ENCODE measurements at places on chromosomes 1 and 21.

GRCh38 chr1:165857046-165857801 is 29.8 kb downstream of the UCK2 start:
- DNase-seq = no peak
- no peaks in the 10 kb centered on the region for H3K36me3 ChIP-seq
- H3K27ac ChIP-seq = no peak overlapping the region
- H3K4me1 ChIP-seq = no peaks in the 10 kb centered on the region

DNA sequence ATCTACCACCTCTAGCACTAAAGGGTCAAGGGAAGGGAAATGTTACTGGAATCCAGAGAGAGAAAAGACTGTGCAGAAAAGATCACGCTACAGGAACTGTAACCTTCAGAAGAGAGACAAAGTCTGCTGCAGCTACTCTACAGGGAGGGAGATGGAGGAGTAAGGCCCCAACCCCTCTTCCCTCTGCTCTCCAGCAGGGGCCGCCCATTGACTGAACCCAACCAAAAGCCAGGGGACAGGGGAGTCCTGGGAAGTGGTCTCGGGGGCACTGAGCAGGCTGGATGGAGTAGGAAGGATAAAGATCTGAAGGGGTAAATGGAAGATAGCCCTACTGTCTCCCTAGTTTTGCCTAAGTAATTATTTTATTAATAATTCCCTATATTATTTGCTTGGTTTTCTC is 72.8 kb upstream of the NR5A2 start:
- DNase-seq = no peak
- H3K4me1 ChIP-seq = no peaks in the 10 kb centered on the region
- no peak overlapping the region for H3K4me3 ChIP-seq

DNA sequence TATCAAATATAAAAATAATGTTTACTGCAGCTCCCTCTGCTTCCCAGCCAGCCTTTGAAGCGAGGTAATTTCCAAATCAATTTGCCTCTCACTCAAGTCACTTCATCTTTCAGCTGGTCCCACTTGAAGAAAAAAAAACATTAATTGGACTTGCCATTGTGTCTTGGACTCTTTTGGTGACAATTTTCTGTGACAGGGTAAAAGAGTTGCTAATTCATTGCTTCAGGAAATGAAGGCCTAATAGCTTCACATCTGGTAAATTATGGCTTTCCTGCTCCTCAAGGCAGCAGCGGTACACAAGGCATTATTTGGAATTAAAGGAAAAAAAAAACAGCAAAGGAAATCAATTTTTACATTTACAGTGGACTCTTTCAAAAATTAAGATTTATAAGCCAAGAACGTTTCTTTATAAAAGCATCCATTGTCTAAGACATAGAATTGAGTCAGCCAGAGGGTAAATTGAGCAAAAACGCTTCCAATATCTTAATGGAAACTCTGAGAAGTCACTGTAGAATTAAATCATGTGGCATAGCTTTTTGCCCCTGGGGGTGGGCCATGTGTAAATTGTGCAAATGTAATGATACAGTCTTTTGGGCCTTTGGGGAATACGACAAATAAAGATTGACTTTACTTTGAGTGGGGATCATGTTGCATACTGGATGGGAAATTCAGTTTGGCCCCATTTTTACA is 102.5 kb downstream of the LYPLAL1 start:
- H3K36me3 ChIP-seq = no peaks in the 10 kb centered on the region
- H3K4me3 ChIP-seq = no peak overlapping the region
- H3K27me3 ChIP-seq = no peaks in the 10 kb centered on the region
- H3K4me1 ChIP-seq = no peaks in the 10 kb centered on the region

- H3K4me1 ChIP-seq = no peaks in the 10 kb centered on the region
- H3K27me3 ChIP-seq = no peaks in the 10 kb centered on the region
Measured at GRCh38 chr1:211468595-211468994, 23.4 kb downstream of the RD3 start.

DNA sequence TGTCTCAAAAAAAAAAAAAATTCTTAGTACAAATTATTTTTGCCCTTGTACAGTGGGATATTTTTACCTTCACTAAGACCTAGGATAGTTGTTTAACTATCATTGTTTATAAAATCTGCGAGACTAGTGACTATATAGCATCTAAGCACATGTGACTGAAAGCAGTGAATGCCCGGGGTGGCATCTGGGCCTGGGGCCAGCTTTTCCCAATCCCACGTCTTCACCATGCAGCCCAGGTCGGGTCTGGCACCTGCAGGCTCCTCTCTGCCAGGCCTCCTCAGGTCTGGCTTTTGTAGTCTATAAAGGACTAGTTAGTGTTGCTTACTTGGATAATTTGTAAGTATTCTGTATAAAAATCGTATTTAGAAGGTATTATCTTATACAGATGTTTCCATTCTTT is 40.8 kb downstream of the CBS start:
- H3K27me3 ChIP-seq = no peaks in the 10 kb centered on the region
- no peak for DNase-seq
- no peak overlapping the region for H3K27ac ChIP-seq
- peaks cover 13% of the 10 kb centered on the region for H3K36me3 ChIP-seq

GRCh38 chr1:236795757-236796667 is 920 bp downstream of the MTR start:
- H3K27me3 ChIP-seq = no peaks in the 10 kb centered on the region
- peak overlapping the region; percentile 94 for H3K27ac ChIP-seq
- H3K4me3 ChIP-seq = peak overlapping the region; percentile 72
- peaks cover 4% of the 10 kb centered on the region for H3K36me3 ChIP-seq

DNA sequence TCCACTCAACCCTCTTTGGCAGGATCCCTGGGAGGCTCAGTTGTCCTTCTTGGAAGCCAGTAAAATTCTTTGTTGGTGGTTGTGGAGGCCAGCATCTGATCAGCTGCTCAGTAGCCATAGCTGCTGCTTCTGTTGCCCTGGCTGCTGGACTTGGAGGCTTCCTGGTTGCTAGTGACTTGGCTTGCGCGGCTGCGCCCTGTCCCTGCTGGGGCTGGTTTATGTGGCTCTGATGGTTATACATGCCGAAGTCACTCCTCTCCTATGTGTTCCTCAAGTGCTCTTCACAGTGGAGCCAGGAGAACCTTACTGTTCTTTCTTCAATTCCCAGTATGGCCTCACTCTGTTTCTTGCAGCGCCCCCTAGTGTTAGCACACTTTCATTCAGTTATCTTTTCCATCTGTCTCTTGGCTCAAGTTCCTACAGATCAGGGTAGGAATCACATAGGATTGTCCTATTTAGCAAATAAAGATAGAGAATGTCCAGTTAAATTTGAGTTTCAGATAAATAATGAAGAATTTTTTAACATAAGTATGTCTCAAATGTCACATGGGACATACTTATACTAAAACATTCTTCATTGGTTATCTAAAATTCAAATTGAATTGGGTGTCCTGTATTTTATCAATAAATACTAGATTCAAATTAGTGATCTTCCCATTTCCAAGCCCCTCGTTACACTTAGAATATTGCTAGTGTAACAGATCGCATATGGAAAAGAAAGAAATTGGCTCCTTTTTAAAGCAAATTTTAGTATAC is 176.5 kb downstream of the TGFB2 start:
- no peaks in the 10 kb centered on the region for H3K4me1 ChIP-seq
- no peaks in the 10 kb centered on the region for H3K27me3 ChIP-seq
- H3K36me3 ChIP-seq = no peaks in the 10 kb centered on the region
- H3K27ac ChIP-seq = no peak overlapping the region
- no peak overlapping the region for H3K4me3 ChIP-seq

- no peak overlapping the region for H3K4me3 ChIP-seq
- no peak overlapping the region for H3K27ac ChIP-seq
- no peaks in the 10 kb centered on the region for H3K4me1 ChIP-seq
- no peaks in the 10 kb centered on the region for H3K27me3 ChIP-seq
- no peaks in the 10 kb centered on the region for H3K36me3 ChIP-seq
Measured at GRCh38 chr1:185996211-185996610, 262.0 kb downstream of the HMCN1 start.

DNA sequence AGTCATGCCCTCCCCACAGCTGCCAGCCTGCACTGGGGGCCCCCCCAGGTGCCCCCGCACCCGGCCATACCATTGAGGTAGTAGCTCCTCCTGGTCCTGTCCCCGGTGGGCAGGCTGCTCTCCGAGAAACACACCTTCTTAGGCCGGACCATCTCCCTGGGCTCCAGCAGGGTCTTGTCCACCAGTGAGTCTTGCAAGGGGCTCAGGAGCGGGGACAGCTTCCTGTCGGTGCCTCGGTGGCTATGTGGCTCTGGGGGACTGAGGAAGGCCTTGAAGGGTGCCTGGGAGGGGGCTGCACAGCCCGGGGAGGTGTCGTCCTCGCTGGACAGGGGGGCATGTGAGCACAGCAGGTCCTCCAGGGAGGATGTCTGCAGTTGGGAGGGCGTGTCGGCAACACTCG is 12.9 kb upstream of the FTCD start:
- H3K4me3 ChIP-seq = no peak overlapping the region
- no peaks in the 10 kb centered on the region for H3K27me3 ChIP-seq
- H3K4me1 ChIP-seq = no peaks in the 10 kb centered on the region

- H3K4me1 ChIP-seq = no peaks in the 10 kb centered on the region
- DNase-seq = no peak
- H3K36me3 ChIP-seq = no peaks in the 10 kb centered on the region
- H3K27me3 ChIP-seq = no peaks in the 10 kb centered on the region
- no peak overlapping the region for H3K4me3 ChIP-seq
- no peak overlapping the region for H3K27ac ChIP-seq
Measured at GRCh38 chr1:240941701-240942370, 329.9 kb upstream of the GREM2 start.

- H3K4me3 ChIP-seq = no peak overlapping the region
- H3K4me1 ChIP-seq = no peaks in the 10 kb centered on the region
- no peaks in the 10 kb centered on the region for H3K27me3 ChIP-seq
- H3K36me3 ChIP-seq = no peaks in the 10 kb centered on the region
- no peak overlapping the region for H3K27ac ChIP-seq
Measured at GRCh38 chr1:169466259-169467230, 19.2 kb downstream of the SLC19A2 start.

DNA sequence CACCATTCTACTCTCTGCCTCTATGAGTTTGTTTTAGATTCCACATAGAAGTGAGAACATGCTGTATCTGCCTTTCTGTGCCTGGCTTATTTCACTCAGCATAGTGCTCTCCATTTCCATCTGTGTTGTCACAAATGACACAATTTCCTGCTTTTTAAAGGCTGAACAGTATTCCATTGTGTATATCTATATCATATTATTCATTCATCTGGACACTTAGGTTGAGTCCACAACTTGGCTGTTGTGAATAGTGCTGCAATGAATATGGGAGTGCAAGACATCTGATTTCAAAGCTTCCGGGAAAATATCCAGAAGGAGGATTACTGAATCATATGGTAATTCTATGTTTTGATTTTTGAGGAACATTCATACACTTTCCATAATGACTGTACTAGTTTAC is 20.1 kb upstream of the DONSON start:
- DNase-seq = no peak
- H3K4me1 ChIP-seq = no peaks in the 10 kb centered on the region
- no peak overlapping the region for H3K27ac ChIP-seq
- peaks cover 18% of the 10 kb centered on the region for H3K36me3 ChIP-seq

GRCh38 chr1:113855630-113856400 is 15.7 kb downstream of the PTPN22 start:
- H3K27me3 ChIP-seq = no peaks in the 10 kb centered on the region
- no peak overlapping the region for H3K27ac ChIP-seq
- H3K4me1 ChIP-seq = no peaks in the 10 kb centered on the region

DNA sequence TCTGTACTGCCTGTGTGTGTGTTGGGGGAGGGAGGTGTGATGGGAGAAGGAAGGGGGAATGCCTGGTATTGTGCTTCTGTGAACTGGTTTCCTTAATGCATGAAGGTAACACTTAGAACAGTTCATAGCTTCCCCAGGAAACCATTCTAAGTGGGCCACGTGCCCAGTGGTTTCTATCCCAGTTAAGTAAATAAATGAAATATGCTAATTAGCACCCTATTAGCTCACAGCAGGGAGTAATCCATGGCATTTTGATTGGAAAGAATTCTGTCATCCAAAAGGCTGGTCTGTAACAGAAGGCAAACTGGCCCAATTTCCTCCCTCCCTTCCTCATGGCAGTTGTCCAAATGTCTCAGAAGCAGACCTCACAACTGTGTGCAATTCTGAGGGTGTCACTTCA is 199.3 kb downstream of the TTLL7 start:
- no peak overlapping the region for H3K27ac ChIP-seq
- no peaks in the 10 kb centered on the region for H3K27me3 ChIP-seq
- DNase-seq = no peak
- no peak overlapping the region for H3K4me3 ChIP-seq

GRCh38 chr1:37919277-37919676 is 27.6 kb downstream of the INPP5B start:
- DNase-seq = no peak
- no peaks in the 10 kb centered on the region for H3K36me3 ChIP-seq
- H3K4me1 ChIP-seq = peaks cover 2% of the 10 kb centered on the region
- H3K27me3 ChIP-seq = no peaks in the 10 kb centered on the region

DNA sequence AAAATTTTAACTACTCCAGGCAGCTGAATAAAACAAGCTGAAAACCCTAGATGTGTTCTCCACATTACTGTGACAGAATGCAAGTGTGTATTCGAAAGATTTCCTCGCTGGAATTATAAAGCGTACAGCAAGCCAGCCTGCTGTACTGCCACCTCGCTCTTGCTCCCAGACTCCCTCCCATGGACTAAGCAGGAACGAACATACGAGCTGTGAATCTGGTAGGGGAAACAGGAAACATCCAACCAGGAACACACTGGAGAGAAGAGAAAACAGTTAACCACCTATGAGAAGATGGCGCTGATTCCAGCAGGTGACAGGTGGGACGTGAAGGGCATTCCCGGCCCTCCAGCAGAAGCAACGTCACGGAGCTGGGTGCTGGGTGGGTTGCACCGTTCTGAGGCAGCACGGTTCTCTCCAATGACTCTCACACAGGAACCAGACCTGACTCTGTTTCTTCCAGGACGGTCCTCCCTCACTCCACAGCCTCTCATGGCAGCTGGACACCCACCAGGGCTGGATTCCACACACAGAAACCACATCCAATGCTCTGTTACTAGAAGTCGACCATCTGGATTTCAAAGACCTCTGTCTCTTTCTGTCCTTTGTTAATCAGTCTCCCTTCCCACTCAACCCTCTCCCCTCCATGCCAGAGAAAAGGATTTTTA is 219.2 kb downstream of the RERE start:
- no peaks in the 10 kb centered on the region for H3K36me3 ChIP-seq
- no peak overlapping the region for H3K27ac ChIP-seq
- no peaks in the 10 kb centered on the region for H3K27me3 ChIP-seq
- no peak overlapping the region for H3K4me3 ChIP-seq
- no peak for DNase-seq
- H3K4me1 ChIP-seq = no peaks in the 10 kb centered on the region

DNA sequence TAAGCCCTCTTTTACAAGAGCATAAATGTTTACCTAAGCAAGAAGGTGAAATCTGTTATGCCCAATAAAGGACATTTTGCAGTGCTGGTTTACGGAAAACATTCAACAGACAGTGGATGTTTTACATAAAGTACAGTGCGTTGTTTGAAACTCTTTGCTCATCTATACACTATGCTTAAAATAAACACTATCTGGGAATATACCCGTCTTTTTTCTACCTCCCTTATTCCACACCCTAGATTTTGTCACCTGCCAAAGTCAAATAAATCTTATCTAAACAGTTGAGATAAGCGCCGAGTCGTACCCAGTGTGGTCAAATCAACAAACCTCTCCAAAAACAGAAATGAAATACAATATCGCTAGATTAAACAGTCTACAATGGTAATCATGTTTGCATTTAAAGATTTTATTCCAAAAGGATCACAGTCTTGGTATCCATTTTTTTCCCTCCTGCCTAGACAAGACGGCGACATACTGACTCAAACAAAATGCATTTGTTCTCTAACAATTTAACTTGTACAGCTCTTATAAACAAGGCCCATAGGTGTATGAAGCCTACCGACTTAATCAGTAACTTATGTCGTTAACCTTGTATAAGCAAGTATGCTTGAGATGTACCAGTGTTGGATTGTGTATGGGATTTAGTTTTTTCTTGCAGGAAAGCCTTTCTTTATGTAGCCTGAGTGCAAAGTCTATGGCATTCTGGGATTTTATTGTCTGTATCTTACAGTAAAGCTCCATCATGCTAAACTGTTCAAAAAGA is 189.1 kb downstream of the FMN2 start:
- H3K27me3 ChIP-seq = no peaks in the 10 kb centered on the region
- no peak overlapping the region for H3K4me3 ChIP-seq
- H3K4me1 ChIP-seq = no peaks in the 10 kb centered on the region
- no peaks in the 10 kb centered on the region for H3K36me3 ChIP-seq
- no peak for DNase-seq
